ENCODE measurements at places on chromosomes 4 and X.

GRCh38 chr4:37188100-37188499 is 56.4 kb upstream of the NWD2 start:
- no peak for DNase-seq

- no peak for DNase-seq
These were observed 47.2 kb downstream of the CLOCK start for GRCh38 chr4:55499495-55499894.

- DNase-seq = no peak
These were observed 1570.8 kb upstream of the ADGRL3 start for GRCh38 chr4:59629348-59629747.

GRCh38 chr4:101009471-101009870 is 337.9 kb downstream of the PPP3CA start:
- DNase-seq = no peak

DNA sequence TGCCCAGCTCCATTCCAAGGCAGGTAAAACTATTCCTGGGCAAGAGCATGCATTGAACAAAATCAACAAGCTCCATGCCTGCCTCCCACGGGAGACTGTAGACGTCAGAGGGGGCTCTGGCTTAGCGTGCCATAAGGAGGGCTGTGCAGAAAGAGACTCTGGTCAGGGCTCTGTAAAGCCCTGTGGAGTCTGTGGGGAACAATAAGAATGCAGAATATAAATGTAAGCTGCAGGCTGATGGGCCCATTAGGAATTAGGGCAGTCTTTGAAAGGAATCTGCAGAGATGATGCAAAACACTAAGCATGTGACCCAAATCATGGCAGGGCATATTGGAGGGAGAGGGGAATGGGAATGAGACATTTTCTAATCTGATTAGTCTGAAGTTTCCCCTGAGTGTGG is 170.3 kb downstream of the EFHC2 start:
- no peak for DNase-seq

DNA sequence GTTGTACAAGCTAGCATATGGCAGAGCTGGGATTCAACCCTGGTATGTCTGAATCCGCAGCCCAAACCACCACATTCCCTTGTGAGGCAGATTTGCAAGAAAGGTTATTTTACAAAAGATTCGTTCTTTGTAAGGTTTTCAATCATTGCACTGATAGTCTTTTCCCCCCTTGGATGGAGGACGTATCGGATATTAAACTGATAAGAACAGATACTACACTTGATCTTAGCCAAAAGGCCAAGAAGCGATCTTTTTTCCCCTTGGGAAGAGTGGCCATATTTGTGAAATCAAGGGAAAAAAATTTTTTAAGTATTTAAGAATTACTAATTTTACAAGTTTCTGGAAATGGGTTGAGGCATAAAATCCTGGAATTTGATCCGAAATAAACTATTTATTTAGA is 34.4 kb upstream of the MSMO1 start:
- no peak for DNase-seq

GRCh38 chr4:149062997-149063396 is 620.8 kb upstream of the NR3C2 start:
- no peak for DNase-seq

- no peak for DNase-seq
These were observed 24.9 kb downstream of the FGFBP1 start for GRCh38 chr4:15913631-15913970.

DNA sequence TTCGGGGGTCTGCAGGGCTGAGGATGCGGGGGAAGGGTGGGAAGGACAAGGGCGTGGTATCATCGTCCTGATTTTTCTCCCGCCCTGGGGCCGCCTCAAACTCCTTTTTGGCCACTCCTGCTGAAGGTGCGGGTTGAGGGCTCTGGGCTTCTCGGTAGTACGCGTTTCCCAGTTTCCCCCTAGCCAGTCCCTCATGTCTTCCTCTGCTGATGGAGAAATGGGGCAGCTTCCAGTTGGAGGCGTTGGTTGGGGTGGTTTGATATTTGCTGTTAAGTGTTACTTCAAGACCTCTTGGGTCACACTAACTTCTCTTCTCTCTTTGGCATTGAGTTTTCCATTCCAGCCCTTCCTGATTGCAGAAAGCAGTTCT is 482 bp downstream of the GSTCD start:
- DNase-seq = no peak

- DNase-seq = no peak
These were observed 422.6 kb upstream of the GALNTL6 start for GRCh38 chr4:171390626-171391025.

DNA sequence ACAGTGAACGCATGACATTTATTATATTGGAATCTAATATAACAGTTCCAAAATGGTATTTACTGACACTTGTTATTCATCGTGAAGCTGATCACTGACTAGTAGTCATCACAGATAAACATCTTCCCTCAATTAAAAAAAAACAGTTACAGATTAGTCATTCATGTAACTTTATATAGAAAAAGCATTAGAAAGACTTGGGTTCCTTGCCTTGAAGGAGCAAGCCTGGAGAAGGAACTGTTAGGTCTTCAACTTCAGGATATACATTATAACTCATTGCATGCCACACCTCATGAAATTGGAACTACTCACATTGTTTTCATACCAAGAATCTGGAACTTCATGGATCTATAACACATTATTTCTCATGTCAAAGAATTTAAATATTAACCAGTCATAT is 317.7 kb downstream of the CCSER1 start:
- DNase-seq = no peak

DNA sequence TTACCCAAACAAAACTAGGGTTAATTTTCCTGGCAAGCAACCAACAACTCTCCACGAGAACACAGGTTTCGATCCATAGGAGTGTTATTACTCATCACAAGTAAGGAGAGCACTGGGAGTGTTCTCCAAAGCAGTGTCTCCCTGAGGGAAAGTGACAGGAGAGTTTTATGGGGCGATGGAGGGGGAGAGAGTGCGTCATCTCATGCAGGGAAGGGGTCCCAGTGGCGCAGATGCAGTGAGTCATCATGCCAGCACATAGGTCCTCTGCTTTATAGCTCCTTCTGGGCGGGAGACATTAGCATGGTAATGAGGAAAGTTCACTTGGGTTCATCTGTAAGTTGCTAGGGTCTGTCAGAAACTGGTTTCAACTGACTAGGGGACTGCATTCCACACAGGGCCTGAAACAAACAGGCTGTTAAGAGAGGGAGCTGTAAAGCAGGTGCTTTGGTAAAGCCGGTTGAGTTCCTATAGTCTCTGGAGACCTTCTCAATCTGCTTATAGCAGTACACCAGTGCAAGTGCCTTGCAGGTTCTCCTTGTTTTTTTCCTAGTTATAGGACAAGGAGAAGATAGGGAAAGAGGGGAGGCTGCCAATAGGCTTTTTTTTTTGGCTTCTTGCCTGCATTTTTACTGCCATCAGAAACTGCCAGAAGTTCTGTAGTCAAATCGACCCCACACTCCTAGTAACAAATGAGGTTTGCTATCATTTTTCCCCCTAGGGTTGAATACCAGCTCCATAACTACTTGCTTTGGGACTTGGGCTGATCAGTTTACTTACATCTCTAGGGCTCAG is 12.8 kb upstream of the BOD1L1 start:
- no peak for DNase-seq

- no peak for DNase-seq
These were observed 226.6 kb downstream of the NLGN4X start for GRCh38 chrX:6002056-6002455.

DNA sequence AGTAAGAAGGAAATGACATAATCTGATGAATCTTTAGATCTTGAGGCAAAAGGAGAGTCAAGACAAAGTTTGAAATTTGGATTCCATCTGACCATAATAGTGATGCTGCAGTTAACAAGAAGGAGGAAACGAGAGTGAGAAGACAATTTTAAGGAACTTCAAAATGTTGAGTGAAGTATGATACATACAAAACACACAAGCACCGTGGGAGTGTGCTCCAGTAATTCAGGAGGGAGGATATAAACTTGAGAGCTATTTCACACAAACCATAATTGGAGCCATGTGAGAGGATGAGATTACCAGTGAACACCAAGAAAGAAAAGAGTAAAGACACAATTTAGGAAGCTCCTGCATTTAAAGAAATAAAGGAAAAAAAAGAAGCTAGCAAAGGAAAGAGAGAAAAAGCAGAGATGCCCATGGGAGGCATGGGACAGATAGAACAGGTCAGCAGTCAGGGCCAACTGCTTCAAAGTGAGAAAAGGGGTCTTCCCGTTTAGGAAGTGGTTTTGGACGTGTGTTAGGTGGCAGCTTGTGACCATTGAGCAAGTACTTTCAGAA is 150.7 kb upstream of the SLC7A11 start:
- no peak for DNase-seq

DNA sequence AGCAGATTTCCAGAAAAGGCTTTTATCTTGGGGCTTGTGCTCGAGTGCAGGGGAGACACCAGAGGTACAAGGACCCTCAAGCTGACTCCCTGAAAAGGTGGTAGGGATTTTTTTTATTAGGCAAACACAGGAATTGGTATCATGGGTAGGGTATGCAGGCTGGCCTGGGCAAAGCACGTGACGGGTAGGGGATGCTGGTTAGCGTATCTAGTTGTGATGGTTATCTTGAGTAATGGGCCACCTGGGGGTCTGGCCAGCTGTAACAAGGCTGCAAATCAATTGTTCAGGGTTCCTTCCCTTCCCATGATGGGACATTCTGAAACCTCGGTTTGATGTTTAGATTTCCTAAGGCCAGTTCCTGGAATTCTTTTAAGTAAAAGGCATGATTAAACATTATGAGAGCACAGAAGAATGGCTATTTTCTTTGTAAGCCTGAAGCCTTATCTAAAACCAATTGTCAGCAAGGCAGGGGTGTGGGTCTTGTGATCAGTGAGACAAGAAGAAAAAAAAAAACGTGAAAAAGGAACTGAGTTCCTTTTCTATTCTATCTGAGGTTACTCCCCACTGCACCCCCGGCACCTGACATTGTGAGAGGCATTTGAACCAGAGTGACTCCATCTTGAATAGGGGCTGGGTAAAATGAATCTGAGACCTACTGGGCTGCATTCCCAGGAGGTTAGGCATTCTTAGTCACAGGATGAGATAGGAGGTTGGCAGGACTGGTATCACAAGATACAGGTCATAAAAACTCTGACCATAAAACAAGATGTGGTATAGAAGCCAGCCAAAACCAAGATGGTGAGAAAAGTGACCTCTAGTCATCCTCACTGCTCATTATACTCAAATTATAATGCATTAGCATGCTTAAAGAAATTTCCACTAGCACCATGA is 64.2 kb upstream of the S100G start:
- no peak for DNase-seq

DNA sequence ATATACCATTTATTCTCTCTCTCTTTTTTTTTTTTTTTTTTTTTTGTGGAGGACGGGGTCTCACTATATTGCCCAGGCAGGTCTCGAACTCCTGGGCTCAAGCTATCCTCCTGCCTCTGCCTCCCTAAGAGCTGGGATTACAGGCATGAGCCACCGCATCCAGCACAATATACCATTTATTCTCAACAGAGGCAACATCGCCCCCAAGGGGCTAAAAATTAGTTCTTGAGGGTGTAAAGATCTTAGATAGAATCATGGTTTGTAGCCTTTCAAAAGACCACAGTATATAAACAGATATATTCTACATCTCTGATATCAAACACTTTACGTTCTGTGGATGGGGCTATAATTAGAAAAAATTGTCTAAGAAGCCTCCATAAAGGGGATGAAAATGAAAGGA is 39.8 kb upstream of the TCEAL2 start:
- DNase-seq = no peak

DNA sequence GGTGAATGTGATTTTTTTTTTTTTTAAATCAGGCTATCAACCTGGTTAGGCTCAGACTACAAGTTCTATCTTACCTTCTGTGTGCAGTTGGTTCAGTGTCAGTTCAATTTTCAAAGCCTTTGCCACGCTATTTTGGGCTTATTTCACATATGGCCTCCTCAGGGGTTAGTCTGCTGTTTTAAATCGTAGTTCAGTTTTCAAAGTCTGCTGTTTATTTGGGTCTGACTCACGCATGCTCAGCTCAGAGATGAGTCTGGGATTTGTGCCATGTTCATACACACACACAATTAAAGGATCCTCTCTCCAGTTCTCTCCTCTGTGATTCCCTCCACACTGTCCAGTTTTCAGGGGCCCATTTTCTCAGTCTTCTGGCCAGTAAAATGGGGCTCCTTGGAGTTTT is 32.3 kb upstream of the ZFX start:
- peak; percentile 10 for DNase-seq

DNA sequence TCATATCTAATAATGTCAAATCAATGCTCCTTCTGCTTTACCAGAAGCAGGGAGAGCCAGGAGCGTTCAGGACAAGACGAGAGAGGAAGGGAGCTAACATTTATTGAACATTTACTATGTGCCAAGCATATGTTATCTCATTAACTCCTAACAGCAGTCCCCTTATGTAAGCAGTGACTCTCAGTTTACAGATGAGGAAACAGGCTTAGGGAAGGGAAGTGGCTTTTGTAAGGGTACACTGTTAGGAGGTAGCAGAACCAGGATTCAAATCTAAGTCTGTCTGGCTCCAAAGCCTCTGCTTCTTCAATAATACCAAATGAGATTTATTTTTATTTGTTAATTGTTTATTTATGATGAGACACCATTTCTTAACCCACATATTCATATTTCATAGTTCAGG is 2.6 kb upstream of the STARD8 start:
- DNase-seq = no peak

DNA sequence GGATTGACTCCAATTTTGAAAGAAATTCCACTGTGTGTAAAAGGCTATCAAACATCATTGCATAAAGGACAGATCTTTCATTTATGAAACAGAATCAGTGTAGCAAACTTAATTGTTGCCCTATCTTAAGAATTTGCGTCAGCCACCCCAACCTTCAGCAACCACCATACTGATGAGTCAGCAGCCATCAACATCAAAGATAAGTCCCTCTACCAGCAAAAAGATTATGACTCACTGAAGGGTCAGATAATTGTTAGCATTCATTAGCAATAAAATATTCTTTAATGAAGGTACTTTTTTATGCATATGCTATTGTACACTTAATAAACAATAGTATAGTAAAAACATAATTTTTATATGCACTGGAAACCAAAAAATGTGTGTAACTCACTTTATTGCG is 15.8 kb upstream of the GRSF1 start:
- DNase-seq = no peak

DNA sequence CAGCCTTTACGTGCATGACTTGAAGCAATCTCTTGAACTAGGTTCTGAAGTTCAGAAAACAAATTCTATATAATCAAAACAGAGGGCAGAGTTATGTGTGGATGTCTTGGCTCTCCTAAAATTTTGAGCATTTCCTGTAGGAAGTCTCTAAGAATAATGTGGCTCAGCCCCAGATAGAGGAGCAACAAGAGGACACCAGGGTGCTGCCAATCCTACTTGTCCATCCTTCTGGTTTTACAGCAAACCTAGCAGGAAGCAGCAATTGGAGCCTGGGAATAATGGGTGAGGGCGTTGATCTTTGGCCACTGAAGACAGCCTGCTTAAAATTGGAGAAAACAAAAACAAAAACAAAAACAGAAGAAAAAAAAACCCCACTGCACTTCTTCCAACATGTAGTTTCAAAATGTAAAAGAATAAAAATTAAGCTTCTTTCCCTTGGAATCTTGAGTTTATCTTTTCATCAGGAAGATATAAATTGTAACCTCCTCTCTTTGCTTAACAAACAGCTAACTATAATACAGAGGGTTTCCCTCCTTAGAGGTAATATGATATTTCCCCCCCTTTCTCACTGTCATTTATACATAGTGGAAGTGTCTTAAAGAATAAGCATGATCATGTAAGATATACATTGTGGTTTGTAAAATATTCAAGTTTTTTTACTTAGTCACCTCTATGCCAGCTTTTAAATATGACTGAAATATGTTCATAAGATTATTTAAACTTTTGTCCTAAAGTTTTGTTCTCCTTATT is 130.6 kb downstream of the FBXO8 start:
- no peak for DNase-seq

- no peak for DNase-seq
These were observed 39.7 kb downstream of the ANAPC10 start for GRCh38 chr4:145058256-145058655.

All from hypothalamus (tissue), 51 donors.